ENCODE measurements at places on chromosomes 7 and 10.

DNA sequence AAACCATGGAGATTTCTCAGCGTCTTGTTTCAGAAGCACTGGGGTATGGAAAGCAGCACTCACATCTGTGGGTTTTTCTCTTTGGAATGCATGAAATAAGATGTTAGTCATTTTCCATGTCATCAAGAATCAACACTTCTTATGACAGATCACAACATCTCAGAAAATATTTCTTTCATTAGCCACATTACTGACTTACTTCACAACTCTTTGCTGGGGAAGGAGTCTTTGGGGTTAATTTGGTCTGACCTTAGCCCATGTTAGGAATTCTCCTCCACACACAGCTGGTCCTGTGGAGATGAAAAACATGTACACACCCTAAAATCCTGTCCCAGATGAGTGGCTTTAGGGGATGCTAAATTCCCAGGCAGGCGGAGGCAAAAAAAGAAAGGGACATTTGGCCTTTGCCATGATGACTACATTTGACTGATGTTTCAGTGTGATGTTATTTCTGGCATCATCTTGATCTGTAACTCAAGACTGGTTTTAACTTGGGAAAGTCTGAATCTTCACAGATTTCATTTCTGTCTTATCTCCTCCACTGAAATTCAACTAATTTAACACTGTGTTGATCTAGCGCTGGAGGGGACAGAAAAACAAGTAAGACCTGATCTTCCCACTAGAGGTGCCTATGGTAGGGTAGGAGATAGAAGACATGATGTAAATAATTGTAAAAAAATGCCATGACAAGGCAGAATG, 363.2 kb downstream of the PRPF18 start:
- no peak for DNase-seq

GRCh38 chr7:94422136-94422535, 27.4 kb downstream of the COL1A2 start:
- DNase-seq = no peak

- no peak for DNase-seq
Measured at GRCh38 chr7:44769376-44769775, 20.7 kb downstream of the ZMIZ2 start.

GRCh38 chr10:17073725-17074540, 55.7 kb downstream of the CUBN start:
- DNase-seq = no peak

DNA sequence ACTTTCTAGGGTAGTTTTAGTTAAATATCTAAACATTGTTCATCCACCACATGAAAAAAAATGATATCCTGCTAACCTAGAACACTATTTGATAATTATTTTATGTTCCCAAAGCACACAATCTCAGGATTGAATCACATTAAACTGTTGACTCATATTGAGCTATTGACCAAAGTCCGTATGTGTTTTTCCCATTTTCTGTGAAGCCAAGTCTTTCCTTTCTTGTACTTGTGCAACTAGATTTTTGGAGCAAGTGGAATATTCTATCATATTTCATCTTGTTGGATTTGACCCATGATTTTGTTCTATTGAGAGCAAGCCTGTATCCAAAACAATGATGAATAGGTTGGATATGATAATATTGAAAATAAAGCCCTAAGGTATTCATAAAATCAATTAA, 164.6 kb downstream of the SKAP2 start:
- DNase-seq = no peak

Measured in HuH-7.5 (cell line).